ENCODE measurements at places on chromosomes 6 and 20.
A peak's percentile ranks its signal among the peaks of the same experiment; 100 is the strongest.

DNA sequence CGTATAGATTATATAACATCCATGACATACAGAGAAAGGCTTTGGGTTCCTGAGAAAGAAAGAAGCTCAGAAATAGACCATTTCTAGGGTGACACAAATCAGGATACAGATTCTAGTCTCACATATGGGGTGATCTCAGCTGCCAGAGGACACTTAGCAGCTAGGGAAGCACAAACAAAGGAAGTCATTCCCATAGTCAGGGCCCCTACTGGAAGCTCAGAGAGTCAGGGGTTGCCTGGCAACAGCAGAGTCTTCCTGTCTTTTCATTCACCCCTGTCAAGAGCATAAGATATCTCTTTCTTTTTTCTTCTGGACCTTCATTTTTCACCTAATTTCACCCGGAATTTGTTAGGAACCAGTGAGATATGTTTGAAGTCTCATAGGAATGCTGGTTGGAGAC lies 81.9 kb upstream of the IYD start:
- no peak for DNase-seq

GRCh38 chr6:48782225-48782624 lies 671.2 kb upstream of the PTCHD4 start:
- peak; percentile 44 for DNase-seq

GRCh38 chr6:118770835-118771234 lies 119.4 kb upstream of the CEP85L start:
- DNase-seq = no peak

DNA sequence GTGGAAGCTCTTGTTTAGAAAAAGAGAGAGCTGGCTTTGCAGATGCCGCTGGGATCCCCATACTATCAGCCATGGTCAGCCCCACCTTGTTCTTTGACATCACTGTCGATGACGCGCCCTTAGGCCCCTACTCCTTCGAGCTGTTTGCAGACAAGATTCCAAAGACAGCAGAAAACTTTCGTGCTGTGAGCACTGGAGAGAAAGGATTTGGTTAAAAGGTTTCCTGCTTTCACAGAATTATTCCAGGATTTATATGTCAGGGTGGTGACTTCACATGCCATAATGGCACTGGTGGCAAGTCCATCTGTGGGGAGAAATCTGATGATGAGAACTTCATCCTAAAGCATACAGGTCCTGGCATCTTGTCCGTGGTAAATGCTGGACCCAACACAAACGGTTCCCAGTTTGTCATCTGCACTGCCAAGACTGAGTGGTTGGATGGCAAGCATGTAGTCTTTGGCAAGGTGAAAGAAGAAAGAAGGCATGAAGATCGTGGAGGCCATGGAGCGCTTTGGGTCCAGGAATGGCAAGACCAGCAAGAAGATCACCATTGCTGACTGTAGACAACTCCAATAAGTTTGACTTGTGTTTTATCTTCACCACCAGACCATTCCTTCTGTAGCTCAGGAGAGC lies 2.4 kb upstream of the BLCAP start:
- no peak for DNase-seq

DNA sequence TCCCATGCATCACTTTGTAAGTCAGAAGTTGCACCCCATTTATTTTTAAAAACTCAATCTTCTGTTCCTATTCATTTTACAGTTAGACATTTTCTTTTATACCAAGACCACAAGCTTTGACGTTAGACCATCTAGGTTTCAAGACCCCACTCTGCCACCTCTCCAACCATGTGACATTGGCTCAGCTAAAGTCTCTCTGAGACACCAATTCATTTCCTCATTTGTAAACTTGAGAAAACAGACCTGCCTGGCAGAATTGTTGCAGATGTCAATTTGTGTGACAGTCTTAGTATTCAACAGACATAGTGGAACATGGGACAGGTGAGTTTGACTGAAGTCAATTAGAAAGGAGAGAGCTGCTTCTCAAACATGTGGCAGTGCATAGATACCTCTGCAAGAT lies 55.6 kb upstream of the CSE1L start:
- DNase-seq = no peak

GRCh38 chr20:41138475-41139226 lies 1.3 kb downstream of the PLCG1 start:
- peak; percentile 68 for DNase-seq

GRCh38 chr20:48751871-48752270 lies 75.9 kb downstream of the PREX1 start:
- no peak for DNase-seq

GRCh38 chr6:135640449-135641111 lies 143.0 kb upstream of the AHI1 start:
- no peak for DNase-seq
